Activated CD8-positive, alpha-beta T cell treated with anti-CD3 and anti-CD28 coated beads for 36 hours (primary cell): ENCODE measurements at places on chromosomes 5 and 9. TPM values are rescaled to one million over a fixed set of nuclear protein-coding genes. Genes with fewer than 3 reads are reported as not detected.

- peaks cover 26% of the 10 kb centered on the region for H3K36me3 ChIP-seq
- DNase-seq = no peak
- peak overlapping the region; percentile 90 for H3K27ac ChIP-seq
- H3K4me3 ChIP-seq = no peak overlapping the region
- H3K4me1 ChIP-seq = peaks cover 75% of the 10 kb centered on the region
Measured at GRCh38 chr5:80139466-80139972, 104.4 kb downstream of the THBS4 start.

DNA sequence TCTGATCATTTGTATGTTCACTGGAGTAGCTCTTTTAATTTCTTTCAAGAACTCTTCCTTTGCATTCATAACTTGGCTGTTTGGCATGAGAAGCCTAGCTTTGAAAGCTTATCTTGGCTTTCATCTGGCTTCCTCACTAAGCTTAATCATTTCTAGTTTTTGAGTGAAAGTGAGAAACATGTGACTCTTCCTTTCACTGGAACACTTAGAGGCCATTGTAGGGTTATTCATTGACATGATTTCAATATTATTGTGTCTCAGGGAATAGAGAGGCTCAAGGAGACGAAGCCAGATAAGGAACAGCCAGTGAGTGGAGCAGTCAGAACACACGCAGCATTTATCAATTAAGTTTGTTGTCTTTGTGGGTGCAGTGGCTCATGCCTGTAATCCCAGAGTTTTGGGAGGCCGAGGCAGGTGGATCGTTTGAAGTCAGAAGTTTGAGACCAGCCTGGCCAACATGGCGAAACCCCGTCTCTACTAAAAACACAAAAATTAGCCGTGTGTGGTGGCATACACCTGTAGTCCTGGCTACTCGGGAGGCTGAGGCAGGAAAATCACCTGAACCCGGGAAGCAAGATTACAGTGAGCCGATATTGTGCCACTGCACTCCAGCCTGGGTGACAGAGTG is 98.3 kb downstream of the UGCG start:
- no peaks in the 10 kb centered on the region for H3K27me3 ChIP-seq
- no peak for DNase-seq
- no peak overlapping the region for H3K4me3 ChIP-seq
- peak overlapping the region; percentile 63 for H3K27ac ChIP-seq
- peaks cover 3% of the 10 kb centered on the region for H3K36me3 ChIP-seq
- H3K4me1 ChIP-seq = peaks cover 35% of the 10 kb centered on the region

DNA sequence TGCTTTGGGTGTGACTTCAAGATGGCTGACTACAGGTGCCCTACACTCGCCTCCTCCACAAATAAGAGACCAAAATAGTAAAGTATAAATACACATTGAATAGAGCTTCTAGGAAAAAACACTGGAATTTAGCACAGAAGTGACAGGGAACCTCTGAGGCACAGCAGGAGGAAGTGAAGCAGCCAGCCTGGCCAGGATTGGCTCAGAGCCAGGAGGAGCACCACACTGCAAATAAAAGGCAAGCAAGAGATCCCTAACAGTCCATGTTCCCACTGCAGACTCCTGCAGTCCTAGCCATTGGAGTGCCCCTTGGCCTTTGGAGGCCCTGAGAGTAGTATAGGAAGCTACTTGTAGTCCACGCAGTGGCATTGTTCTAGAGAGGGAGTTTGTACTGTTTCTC is 186.7 kb upstream of the TLX3 start:
- H3K4me3 ChIP-seq = no peak overlapping the region
- H3K4me1 ChIP-seq = no peaks in the 10 kb centered on the region
- DNase-seq = no peak
- no peak overlapping the region for H3K27ac ChIP-seq
- no peaks in the 10 kb centered on the region for H3K36me3 ChIP-seq

DNA sequence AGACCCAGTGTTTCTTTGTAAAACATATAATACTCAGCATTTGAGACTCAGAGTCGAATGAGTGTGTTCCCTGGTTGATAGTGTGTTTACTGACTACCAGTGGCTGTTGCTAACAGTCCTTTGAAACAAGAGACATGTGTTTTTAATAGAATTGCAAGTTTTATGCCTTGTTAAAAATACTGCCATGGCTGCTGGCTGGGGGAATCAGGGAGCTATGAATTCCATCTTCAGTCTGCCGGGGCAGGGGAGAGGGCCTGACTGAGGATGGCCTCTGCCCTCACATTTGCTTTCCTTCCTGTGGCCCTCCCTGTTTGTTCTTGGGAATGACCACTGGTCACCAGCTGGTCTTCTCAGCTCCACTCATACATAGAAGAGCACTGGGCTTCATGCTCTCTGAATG is 63.8 kb downstream of the PDZD2 start:
- H3K27me3 ChIP-seq = no peaks in the 10 kb centered on the region
- DNase-seq = no peak
- no peaks in the 10 kb centered on the region for H3K36me3 ChIP-seq
- no peak overlapping the region for H3K27ac ChIP-seq

DNA sequence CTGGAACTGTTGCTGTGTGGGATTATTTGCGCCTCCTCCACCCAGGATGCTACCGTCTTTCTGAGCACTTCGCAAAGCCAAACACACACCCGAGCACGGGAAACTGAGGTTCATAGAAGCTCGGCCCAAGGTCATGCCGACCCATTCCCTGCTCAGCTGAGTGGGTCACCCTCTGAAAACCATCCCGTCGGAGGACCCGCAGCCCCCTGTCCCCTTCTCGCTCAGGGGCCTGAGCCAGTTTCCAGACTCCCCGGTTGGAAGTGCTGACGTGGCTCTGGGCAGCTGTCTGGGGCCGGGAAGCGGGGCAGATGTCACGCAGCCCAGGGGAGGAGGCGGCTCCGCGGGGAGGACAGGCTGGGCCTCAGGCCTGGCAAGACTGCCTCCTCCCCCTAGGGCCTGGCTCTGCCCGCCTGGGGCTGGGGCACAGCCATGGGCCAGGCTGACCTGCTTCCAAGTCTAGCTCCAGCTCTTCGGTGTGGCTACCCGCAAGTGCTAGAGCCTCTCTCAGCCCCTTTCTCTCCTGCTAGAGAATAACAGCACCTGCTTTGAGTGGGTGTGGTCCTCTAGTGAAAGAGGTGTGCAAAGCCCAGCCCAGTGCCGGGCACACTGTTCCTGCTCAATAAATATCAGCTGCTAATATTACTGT is 9.9 kb upstream of the CXXC5 start:
- peak overlapping the region; percentile 59 for H3K27ac ChIP-seq
- peak overlapping the region; percentile 35 for H3K4me3 ChIP-seq
- peaks cover 44% of the 10 kb centered on the region for H3K4me1 ChIP-seq
- no peaks in the 10 kb centered on the region for H3K27me3 ChIP-seq
- DNase-seq = no peak

DNA sequence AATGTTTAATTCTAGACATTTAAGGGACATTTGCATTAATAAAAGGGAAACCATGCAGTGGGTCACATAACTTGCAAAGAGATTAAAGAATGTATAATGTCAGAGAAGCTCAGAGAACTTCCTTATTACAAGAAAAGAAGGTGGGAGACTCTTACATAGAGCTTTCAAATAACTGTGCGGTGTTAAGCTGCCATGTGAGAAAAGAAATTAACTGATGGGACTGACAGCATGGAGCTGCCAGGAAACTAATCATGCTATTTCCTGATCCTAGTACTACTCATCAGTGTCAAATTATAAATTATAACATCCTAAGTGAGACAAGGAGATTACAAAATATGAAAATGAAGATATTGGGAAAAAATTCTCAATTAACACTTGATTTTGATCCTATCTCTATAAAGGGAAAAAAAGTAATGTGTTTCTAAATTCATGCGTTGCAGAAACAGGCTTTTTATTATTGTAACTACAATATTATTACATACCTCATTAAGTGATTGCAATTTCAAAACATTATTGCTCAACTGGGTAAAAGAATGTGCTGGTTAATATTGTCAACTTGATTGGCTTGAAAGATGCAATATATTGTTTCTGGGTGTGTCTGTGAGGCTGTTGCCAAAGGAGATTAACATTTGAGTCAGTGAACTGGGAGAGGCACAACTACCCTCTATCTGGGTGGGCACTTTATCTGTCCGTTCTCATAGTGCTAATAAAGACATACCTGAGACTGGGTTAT is 609.5 kb upstream of the NUDT12 start:
- H3K27me3 ChIP-seq = no peaks in the 10 kb centered on the region
- no peaks in the 10 kb centered on the region for H3K36me3 ChIP-seq
- no peaks in the 10 kb centered on the region for H3K4me1 ChIP-seq

- DNase-seq = no peak
- H3K27ac ChIP-seq = no peak overlapping the region
- H3K36me3 ChIP-seq = no peaks in the 10 kb centered on the region
- no peak overlapping the region for H3K4me3 ChIP-seq
- H3K4me1 ChIP-seq = no peaks in the 10 kb centered on the region
- peaks cover 2% of the 10 kb centered on the region for H3K27me3 ChIP-seq
Measured at GRCh38 chr5:68966596-68966995, 127.2 kb upstream of the SLC30A5 start.

The PCDHB12 gene
- total RNA-seq = not detected

DNA sequence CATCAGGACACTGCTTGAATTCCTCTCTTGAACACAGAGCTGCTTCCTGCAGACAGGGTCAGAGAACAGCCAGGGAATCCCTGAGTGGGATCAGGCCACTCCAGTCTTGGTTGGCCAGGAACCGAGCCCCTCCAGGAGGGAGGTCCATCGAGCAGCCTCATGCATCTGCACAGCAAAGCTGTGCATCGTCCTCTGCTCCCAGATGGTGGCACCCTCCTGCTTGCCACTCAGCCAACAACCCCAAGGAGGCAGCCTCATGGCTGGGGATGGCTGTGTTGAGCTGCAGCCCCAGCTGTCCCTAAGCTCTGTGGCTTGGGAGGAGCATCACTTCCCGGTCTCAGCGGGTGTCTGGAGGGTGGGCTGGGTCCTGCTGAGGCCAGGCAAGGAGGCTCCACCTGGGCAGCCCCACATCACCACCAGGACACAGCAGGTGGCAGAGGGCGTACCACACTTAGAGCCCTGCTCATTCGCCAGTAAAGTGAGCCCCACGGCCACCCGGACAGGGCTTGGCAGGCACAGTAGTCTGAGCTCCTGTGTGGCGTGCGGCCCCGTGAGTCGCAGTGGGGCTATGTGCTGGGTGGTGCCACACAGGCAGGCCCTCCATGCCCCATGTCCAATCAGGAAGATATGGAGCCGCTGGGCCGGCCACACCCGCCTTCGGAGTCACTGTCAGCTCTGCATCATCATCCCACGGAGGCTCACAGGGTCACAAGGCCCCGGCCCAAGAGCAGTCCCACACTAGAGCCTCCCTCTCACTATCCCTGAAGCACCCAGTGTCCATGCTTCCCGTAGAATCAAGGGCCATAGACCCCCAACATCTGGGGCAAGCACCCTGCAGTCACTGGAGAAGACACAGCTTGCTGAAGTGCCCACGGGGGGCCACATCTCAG is 11.9 kb downstream of the LPCAT1 start:
- no peaks in the 10 kb centered on the region for H3K27me3 ChIP-seq
- peaks cover 19% of the 10 kb centered on the region for H3K4me1 ChIP-seq
- H3K36me3 ChIP-seq = peaks cover 11% of the 10 kb centered on the region
- H3K4me3 ChIP-seq = no peak overlapping the region
- no peak for DNase-seq

GRCh38 chr5:117539692-117540091 is 965.1 kb upstream of the SEMA6A start:
- no peaks in the 10 kb centered on the region for H3K4me1 ChIP-seq
- no peak for DNase-seq
- no peaks in the 10 kb centered on the region for H3K36me3 ChIP-seq
- H3K4me3 ChIP-seq = no peak overlapping the region
- no peak overlapping the region for H3K27ac ChIP-seq
- H3K27me3 ChIP-seq = no peaks in the 10 kb centered on the region

GRCh38 chr9:73093740-73094379 is 57.8 kb upstream of the ANXA1 start:
- H3K27me3 ChIP-seq = peaks cover 7% of the 10 kb centered on the region
- H3K4me3 ChIP-seq = peak overlapping the region; percentile 45
- no peak for DNase-seq
- no peaks in the 10 kb centered on the region for H3K36me3 ChIP-seq
- H3K4me1 ChIP-seq = peaks cover 3% of the 10 kb centered on the region
- H3K27ac ChIP-seq = no peak overlapping the region

DNA sequence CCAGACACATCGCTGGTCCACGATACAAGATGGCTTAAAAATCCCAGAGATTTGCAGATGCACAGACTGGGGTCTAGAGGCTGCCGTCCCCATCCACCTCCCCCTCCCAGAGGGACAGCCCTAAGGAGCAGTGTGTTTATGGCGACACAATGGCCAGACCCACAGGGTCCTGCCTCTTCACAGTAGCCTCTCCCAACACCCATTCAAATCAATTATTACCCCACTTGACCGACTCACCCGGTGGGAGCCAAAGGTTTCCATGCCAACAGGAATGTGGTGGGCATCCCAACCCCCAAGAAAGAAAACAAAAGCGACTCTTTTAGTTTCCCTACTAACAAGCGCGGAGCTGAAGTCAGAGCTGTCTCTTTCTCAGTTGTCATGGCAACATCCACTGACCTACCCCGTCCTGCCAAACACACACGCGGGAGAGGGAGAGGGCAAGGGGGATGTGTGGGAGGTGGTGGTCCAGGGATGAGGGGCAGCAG is 209.0 kb downstream of the TTLL11 start:
- H3K36me3 ChIP-seq = no peaks in the 10 kb centered on the region
- peaks cover 36% of the 10 kb centered on the region for H3K4me1 ChIP-seq
- no peak for DNase-seq
- H3K4me3 ChIP-seq = no peak overlapping the region
- no peaks in the 10 kb centered on the region for H3K27me3 ChIP-seq

The CBY3 gene
- total RNA-seq = 1.2 TPM

DNA sequence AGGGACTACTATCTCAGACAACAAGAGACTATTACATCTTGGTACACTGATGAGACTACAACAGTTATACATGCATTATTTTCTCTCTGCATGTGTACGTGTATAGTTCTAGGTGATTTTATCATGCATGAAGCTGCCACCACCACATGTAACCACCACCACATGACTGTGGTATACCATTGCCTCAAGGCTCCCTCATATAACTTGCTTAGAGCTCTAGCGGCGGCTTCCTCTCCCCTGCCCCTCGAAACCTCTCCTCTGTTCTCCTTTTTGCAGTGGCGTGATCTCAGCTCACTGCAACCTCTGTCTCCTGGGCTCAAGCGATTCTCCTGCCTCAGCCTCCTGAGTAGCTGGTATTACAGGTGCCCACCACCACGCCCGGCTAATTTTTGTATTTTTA is 162.3 kb downstream of the AOPEP start:
- H3K4me3 ChIP-seq = no peak overlapping the region
- no peaks in the 10 kb centered on the region for H3K4me1 ChIP-seq
- no peaks in the 10 kb centered on the region for H3K27me3 ChIP-seq
- H3K27ac ChIP-seq = no peak overlapping the region

- H3K27me3 ChIP-seq = peaks cover 14% of the 10 kb centered on the region
- no peak overlapping the region for H3K27ac ChIP-seq
- peak; percentile 25 for DNase-seq
- no peaks in the 10 kb centered on the region for H3K4me1 ChIP-seq
- H3K36me3 ChIP-seq = no peaks in the 10 kb centered on the region
- no peak overlapping the region for H3K4me3 ChIP-seq
Measured at GRCh38 chr9:91500509-91501014, 76.9 kb upstream of the NFIL3 start.

The CEP72 gene
- total RNA-seq = 27.0 TPM

The LECT2 gene
- not detected for total RNA-seq

- peaks cover 79% of the 10 kb centered on the region for H3K4me1 ChIP-seq
- peaks cover 28% of the 10 kb centered on the region for H3K36me3 ChIP-seq
- no peaks in the 10 kb centered on the region for H3K27me3 ChIP-seq
- H3K27ac ChIP-seq = peak overlapping the region; percentile 71
Measured at GRCh38 chr9:131666029-131666428, 73.8 kb downstream of the RAPGEF1 start.
